ENCODE measurements at places on chromosomes 11 and 22.
A peak's percentile ranks its signal among the peaks of the same experiment; 100 is the strongest.

DNA sequence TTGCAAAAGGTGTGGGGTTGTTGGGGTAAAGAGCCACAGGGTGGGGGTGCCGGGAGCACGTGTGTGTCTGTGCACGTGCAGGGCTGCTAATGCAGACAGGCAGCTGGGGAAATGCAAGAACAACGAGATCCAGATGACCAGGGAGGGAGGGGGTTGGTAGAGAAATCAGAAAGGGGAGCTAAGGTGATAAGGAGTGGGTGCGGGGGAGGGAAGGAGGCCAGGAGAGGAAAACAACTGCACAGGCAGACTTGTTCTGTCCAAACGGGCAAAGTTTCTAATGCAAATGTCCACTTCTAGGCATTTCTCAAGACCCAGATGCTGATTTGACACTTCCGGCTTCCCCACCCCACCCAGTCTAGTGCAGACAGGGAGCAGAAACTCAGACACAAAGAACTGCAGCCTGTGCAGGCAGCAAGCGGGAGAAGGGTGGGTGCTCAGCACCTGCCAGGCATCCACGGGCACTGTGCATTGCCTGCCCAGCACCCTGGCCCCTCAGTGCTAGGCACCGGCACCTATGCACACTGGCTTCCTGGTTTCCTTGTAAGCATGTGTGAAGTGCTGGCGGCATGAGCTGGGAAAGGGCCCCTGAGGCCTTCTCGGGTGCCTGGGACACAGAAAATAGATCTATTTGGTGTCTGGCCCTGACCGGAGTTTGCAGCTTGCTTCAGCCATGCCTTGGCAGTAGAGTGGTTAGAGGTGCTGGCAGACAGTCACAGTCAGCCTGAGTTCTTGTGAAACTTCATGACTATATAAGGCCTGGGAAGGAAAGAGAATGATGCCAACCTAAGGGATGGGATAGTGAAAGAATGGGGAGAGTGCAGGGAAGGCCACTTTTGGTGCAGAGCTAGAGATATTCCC is 220.1 kb upstream of the SORL1-AS1 start:
- DNase-seq: no peak

GRCh38 chr11:14638561-14638960 is 5.0 kb upstream of the PDE3B start:
- no peak for DNase-seq

DNA sequence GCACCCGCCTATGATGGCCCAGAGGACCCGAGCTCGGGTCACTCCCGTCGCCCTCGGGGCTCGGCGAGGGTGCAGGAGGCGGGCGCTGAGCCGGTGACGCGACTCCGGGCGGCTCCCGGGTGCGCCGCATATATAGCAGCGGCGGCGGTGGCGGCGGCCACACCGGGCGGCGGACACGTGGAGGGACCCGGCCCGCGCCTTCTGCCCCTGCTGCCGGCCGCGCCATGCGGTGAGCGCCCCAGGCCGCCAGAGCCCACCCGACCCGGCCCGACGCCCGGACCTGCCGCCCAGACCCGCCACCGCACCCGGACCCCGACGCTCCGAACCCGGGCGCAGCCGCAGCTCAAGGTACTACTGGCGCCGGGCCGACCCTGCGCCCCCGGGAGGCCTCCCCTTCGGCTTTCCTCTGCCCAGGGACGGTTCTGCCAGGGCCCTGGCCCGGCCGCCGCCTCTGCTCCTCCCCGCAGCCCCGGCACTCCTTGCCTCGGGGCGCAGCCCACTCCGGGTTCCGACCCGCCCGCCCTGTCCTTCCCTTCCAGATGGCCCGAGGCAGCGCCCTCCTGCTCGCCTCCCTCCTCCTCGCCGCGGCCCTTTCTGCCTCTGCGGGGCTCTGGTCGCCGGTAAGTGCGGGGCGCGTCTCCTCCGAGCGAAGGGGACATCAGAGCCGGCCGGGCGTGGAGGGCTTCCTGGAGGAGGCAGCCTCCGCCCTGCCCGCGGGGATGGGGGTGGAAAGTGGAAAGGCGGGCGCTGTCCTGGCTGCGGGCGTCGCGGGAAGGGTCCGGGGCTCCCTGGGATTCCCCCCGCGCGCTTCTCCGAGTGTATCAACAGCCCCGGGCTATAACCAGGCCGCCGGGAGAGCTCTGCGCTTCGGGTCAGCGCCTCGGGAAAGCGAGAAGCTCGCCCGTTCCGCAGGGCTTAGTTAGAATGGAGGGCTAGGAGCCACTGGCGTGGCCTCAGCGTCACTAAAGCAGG is at the start of gene GAL:
TSS of gene GAL (plus strand) at position 160 of the 972 bp plus-strand sequence. CDS start at position 540, 380 bp downstream.
- peak; percentile 43 for DNase-seq

- DNase-seq: peak; percentile 35
These were observed 17.3 kb downstream of the APOL2 start for GRCh38 chr22:36221799-36222751.

GRCh38 chr22:36360011-36360410 is 27.8 kb downstream of the MYH9 start:
- no peak for DNase-seq

DNA sequence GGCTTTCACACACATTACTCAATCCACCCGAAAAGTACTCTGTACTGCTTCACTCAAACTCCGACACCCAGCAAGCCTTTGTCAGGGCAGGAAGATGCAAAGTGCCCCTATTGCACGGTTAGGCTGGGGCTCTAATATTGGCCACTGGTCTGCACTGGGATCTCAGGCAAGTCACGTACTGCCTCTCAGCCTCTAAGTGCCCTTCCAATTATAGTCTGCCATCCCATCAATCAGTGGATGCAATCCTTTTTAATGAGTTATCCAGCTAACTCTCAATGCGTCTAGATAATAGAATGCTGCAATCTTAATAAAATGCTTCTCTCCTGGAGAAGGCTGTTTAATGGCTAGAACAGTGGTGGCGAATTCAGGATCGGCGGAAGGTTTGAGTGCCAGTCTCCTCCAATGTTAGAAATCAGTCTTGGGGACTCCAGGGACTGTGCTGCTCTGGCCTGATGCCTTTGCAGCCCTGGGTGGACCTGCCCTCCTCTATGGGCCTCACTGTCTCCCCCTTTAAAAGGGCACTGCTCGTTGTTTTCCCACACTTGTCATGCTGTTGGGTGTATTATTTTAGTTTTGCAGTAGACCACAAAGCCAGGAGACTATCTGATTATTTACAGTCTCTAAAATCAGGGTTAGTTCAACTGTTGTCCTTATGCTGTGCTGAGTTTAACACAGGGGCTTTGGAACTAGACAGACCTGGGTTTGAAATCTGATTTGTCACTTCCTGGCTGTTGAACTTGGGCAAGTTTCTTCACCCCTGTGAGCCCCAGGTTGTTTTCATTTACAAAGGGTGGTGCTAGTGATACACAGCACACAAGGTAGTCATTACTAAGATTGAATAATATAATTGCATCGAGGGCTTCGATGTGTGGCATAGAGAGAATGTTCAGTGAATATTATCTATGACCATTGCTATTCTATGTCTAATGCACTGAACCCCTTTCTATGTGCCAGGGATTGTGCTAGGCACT is 36.7 kb downstream of the CLMP start:
- DNase-seq: no peak

- no peak for DNase-seq
These were observed 812.2 kb downstream of the LRRC4C start for GRCh38 chr11:40647295-40647694.
